ENCODE measurements at places on chromosomes 13 and 19.

GRCh38 chr13:111846391-111847159 is 220.4 kb upstream of the SOX1 start:
- DNase-seq: no peak

DNA sequence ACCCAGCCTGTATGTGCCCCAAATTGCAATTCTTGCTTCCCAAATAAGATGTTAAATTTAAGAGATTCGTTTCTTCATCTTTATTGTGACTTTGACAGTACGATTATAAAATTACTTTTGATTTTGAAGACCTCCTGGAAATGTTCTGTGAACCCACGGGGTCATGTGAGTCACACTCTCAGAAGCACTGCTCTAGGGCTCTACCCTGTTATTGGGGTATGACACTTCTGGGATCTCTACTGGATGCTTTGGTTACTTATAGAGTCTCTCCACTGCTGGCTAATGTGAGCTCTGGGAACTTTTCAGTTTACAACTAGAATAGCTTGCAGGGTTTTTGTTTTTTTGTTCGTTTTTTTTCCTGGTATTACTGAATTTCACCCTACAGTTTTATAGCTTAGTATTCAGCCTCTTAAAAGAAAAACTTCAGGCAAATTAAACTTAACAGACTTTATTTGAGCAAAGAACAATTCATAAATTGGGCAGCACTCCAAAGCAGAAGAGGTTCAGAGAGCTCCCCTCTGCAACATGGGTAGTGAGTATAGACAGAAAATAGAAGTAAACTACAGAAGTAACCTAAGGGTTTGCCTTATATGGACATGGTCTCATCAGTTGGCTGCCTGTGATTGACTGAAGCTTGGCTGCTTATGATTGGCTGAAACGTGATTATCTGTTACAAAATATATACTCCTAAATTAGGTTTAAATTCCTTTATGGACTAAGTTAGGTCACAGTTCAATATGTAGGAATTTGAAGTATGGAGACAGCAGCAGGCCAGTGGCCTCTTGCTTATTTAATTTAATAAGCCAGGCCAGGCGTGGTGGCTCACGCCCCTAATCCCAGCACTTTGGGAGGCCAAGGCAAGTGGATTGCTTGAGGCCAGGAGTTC is 28.5 kb upstream of the PSPC1 start:
- no peak for DNase-seq

DNA sequence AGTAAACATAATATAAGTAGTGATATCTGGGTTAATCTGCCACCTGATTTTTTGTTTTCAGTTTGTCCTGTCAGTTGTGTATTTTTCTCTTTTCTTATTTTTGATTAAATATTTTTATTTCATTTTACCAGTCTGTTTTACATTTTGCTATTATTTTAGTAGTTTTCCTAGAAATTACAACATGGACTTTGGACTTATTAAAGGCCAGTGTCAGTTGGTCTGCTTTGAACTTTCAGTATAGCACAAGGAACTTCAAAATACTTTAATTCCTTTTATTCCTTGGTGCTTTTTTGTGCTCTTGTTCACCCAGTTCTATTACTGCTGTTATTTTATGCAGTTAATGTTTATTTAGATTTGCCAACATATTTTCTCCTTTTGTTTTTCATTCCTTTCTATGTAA is 149.6 kb downstream of the PDS5B start:
- no peak for DNase-seq

DNA sequence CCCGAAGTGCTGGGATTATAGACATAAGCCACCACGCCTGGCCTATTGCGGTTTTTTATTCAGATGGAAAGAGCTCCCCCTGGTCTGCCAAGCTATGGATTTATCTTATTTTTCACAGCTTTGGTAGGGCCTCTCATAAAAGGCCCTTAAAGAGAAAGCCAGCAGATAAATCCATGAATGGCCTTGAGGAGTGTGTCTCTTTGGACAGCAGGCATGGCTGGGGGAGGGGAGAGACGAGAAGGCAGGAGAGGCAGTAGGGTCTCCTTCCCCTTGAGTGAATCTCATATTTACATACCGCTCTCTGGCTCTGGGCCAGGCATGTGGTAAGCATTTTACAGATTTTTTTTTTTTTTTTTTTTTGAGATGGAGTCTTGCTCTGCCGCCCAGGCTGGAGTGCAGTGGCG is 25.2 kb downstream of the MARK4 start:
- DNase-seq: no peak

All from tibial artery (tissue), 4 donors.